HFF-Myc (cell line): ENCODE measurements at places on chromosomes 7 and 10.

- DNase-seq = no peak
Observed at GRCh38 chr10:103476046-103476768, 2.8 kb downstream of the CALHM3 start.

DNA sequence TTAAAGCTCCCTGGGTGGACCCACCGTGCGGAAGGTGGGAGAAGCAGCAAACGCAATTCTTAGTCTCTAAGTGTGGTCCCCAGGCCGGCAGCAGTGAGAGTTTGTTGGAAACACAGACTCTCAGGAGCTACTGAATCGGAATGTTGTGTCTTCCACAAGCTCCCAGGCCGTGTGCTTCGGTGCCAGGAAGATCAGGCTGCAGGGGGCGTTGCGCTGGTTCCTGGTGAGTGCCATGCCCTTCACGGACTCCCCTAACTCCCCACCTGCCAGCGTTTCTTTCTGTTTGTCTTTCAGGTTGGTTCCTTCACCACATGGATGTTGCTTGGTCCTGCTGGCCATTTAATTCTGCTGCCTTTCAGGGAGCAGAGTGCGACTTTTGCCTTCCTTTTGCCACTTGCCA, 91.2 kb upstream of the PITRM1 start:
- no peak for DNase-seq

- DNase-seq = no peak
Observed at GRCh38 chr10:116096526-116096925, 176.5 kb downstream of the GFRA1 start.

GRCh38 chr10:70890917-70891431, 2.6 kb upstream of the PCBD1 start:
- no peak for DNase-seq

DNA sequence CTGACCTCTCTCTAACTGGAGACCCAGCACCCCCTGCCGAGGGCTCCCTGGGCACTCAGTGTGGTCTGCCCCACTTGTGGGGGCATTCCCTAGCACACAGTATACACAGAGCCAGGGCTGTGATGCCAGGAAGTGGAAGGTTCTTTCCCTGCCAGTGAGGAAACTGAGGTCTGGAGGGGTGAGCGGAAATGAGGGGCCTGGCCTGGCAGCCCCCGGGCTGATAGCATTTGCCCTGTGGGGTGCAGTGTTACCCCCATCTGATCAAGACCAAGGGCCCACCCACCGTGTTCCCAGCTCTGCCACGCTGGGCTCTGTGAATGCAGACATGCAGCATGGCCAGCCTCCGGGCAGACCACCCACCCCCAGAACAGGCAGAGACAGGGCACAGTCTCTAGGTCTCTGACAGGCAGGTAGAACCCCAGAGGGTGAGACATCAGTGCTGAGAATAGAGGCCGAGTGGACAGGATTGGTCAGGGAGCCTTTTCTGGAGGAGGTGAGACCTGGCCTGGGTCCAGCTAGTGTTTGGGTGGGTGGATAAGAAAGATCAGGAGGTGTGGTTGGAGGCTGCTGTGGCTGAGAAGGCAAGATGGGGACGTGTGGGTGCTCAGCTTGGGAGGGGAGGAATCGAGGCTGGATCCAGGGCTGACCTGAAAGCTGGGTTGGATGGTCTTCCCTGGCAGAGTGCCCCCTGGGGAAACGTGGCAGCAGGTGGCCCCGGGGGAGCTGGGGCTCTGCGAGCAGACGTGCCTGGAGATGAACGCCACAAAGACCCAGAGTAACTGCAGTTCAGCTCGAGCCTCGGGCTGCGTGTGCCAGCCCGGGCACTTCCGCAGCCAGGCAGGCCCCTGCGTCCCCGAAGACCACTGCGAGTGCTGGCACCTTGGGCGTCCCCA, 10.8 kb upstream of the ZNF862 start:
- no peak for DNase-seq

DNA sequence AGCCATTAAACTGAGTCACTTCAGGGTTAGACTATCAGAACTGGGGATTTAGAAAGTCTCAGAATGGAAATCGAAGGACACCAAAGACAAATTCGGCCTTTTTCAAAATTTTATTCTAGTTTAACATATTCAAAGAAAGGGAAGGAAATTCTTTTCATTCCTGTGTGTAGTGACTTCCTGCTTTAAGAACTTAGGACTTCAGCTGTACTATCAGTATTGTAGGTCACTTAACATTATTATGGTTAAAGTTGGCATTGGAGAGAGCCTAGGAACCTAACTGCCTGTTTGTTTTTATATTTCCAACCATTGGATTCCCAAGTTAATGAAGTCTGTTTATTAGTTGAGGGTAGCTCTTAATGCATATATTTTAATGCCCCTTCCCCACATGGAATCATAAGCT, 63.7 kb downstream of the PTEN start:
- no peak for DNase-seq

GRCh38 chr10:60171436-60172013, 218.2 kb downstream of the ANK3 start:
- DNase-seq = no peak

DNA sequence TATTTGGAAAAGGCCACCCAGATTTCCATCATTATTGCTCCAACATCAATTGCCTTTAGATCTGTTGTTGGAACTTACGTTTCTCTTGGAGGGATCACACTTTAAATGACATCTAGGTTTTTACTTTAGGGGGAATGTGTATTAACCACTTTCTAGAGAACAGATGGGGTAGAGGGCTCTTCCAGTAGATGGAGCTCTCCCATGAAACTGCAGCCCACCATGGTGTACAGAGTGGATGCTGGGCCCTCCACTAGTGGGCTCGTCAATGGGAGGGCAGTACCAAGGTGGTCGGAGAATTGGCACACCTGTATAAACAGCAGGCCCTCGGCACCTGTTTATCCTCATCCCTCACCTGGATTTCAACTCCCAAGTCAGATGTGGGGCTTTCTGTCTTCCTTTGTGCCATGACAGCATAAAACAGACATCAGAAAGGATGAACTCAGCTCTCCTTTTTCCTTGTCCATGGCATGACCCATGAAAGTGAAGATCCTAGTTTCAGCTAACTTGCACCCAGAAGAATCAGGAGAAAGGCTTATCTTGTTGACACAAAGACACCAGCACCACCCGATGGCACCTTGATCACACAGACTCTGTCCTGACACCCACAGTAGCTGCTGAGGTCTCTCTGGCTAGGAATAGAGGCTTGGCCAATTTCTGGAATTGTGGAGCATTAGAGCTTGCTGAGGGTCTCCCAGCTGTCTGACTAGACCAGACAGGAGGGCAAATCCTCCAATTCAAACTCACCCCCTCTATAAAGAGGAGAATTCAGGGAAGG, 150.5 kb downstream of the CYP26A1 start:
- no peak for DNase-seq

GRCh38 chr10:74081192-74081803, 69.3 kb downstream of the AP3M1 start:
- no peak for DNase-seq

DNA sequence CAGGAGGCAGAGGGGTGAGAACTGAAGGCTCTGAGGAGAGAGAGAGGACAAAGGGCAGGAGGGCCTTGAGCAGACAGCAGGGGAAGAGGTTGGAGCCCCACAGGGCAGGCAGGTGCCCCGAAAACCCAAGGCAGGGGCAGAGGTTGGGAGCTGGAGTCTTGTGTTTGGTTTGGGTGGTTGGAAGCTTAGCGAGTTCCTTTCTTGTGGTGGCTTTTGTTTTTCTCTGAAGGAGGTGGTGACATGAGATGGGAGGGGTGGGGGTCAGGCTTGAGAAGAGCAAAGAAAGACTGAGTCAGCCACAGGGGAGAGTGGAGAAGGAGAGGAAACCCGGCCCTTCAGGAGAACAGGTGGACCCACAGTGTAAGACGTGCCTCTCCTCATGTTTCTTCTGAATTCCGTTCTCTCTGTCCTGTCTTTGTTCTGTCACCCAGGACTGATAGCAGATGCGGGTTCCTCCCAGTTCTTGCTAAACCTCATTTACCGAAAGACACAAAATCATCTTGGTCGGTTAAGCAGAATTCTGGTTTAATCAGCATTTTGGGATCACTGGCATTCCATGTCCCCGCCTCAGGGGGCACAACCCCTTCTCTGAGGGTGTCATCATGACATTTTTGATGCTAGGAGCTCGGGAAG, 95.3 kb downstream of the INSYN2A start:
- DNase-seq = no peak

GRCh38 chr7:27459731-27460053, 203.0 kb downstream of the HIBADH start:
- no peak for DNase-seq
